ENCODE measurements at places on chromosomes 7 and 10. TPM values are rescaled to one million over a fixed set of nuclear protein-coding genes. Genes with fewer than 3 reads are reported as not detected.
A peak's percentile ranks its signal among the peaks of the same experiment; 100 is the strongest.

MCU gene
- 27.0 TPM for total RNA-seq

DNA sequence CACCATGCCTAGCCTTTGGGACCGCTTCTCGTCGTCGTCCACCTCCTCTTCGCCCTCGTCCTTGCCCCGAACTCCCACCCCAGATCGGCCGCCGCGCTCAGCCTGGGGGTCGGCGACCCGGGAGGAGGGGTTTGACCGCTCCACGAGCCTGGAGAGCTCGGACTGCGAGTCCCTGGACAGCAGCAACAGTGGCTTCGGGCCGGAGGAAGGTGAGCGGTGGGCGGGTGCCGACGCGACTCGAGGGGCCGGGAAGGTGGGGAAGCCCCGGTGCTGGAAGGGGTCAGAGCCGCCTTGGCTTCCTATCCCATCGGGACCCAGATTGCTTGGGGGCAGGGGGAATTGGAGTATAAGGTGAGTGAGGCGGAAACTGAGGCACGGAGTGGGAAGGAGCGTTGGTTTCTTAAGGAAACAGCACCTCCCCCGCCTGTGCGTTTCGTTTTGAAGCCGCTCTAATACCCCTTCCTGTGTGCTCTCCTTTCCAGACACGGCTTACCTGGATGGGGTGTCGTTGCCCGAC lies 547 bp downstream of the DDIT4 start:
- no peak for DNase-seq

UCMA gene
- not detected for total RNA-seq

DNA sequence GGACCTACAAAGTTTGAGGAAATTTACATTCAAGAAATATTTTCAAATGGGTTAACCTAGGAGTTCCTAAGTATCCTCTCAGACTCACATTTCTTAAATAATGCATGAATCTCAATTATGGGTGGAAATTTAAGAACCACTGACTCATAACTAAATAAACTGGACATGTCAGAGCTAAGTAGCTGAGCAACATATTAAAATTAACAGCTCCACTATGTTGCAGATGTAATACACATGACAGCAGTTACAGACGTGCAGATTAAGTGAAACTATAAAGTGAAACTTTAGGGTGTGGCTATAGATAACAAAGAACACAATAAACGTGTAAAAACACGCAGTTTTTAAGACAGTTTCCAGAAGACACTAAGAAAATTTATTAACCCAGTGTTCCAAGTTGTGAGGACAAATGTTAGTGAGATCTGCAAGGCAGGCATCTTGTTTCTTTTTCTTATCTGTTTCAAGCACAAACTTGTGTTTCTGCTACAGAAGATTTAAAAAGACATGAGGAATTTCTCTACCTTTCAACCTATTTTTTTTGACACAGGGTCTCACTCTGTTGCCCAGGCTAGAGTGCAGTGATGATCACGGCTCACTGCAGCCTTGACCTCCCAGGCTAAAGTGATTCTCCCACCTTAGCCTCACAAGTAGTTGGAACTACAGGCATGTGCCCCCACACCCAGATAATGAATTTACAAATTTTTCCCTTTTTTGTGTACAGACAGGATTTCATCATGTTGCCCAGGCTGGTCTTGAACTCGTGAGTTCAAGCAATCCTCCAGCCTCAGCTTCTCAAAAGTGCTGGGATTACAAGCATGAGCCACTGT lies 25.3 kb downstream of the DNMBP start:
- DNase-seq = peak; percentile 65

AIFM2 gene
- total RNA-seq = 7.3 TPM

DNA sequence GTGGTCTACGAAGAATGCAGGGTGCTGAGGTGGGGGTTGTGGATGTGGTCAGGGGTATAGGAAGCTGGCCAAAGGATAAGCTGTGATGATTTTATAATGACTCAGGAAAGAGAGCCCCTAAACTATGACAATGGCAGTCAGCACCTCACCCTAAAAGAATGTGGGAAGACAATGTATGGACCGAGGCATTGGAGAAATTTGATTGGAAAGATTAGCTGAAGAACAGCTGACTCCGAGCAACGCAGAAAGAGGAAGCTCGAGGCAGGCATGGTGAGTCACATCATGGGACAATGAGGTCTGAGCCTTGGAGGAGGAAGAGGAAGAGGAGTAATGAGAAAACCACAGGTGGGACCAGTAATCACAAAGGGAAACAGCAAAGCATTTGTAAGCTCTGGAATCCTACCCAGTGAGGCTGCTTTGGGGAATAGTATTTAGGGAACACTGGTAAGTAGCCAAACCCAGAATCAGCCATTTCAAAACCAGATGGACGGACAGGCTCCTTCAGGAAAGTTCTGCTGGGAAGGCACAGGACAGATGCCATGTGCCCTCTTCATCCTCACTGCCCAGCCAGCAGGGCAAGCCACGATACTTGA lies 295.4 kb downstream of the PRPF18 start:
- peak; percentile 98 for DNase-seq

CCZ1 gene
- 24.3 TPM for total RNA-seq

GRCh38 chr10:122426829-122427228 lies 27.6 kb upstream of the ARMS2 start:
- no peak for DNase-seq

GRCh38 chr7:39413636-39414223 lies 152.5 kb upstream of the YAE1 start:
- peak; percentile 0 for DNase-seq
